ENCODE measurements at places on chromosomes 6 and 20.

DNA sequence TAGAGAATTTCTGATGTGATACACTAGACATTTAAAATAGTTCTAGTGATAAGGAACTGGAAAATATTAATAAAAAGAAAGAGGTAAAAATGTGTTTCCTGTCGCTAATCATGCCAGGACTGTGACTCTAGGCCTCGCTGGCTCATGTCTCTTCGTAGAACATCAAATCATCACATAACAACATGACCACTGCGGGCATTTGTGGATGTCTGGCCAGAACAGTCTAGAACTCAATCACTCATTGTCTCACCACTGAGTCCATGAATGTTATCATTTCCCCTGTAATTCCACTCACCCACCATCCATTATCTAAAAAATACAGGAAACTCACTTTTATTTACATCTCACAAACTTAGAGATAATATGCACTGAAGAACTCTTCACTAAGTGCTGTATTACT, 3.4 kb downstream of the HMGN3 start:
- DNase-seq, result no peak

- no peak for DNase-seq
Measured at GRCh38 chr20:1320902-1321653, 7.9 kb downstream of the SDCBP2 start.

- no peak for DNase-seq
Measured at GRCh38 chr6:33279971-33280511, 3.1 kb downstream of the B3GALT4 start.

DNA sequence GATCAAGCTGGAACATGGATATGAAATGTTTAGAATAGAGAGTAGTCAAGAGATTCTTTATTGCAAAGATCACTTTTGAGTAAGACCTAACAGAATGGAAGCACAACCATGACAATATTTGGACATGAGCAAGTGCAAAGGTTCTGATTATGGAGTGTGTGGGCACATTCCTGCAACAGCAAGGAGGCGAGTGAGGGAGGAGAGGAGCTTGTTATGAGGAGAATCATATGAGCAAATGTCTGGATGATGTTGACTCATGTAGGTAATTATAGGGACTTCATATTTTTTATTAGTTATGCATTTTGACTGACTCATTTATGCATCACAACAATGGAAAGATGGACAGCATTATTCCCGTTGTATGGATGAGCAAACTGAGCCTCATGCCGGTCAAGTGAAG, 100.8 kb upstream of the SLC35B3 start:
- no peak for DNase-seq

DNA sequence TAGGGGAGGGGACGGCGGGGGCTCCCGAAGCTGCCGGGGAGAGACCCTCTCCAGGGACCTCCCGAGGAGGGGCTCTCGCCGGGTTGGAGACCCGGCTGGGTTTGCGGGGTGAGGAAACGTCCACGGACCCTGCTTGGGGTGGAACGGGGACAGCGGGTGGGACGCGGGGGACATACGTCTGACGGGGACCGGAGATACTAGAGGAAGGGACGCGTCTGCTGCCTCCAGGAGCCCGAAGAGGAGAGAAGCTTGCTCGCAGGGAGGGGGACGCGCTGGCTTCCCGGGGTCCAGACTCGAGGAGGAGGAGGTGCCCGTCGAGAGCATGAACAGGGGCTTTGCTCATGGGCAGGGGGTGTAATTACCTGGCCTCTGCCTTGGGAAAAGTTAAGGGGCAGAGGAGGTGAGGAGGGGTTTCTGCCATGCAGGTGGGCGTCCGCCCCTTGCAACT, 593 bp downstream of the DNMT3B start:
- DNase-seq, result no peak

DNA sequence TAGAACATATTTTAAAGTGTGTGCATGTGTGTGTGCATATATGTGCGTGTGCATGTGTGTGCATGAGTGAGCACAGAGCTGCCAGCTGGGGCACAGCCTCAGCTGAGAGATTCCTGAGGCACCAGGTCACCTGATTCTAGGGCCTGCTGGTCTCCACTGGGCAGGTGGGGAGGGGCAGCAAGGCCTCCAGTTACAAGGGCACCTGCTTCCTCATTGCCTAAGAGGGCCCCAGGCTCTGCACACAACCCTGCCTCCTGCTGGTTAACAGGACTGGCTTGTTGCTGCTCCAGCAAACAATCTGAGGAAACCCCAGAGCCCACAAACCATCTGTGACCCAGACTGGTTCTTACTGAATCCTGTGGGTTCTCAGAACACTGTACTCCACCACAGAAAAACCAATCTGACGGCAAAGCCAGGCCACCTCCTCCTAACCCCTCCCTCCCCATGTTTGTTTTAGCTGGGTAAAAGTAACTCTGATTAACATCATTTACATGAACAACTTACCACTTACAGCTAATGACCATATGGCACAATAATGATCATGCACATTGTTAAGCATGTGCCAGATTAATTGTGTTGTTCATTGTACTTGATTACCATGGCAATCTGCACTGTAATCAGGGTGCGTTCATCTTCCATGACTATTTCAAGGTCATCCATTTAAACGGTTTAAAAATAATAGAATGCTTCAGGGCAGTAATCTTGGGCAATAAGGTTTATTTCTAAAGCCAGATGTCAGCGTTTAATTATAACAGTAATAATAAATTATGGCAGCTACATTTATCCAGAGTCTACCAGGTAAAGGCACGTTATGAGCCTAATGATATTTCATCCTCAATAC, 23.1 kb upstream of the UBE2J1 start:
- DNase-seq, result peak; percentile 99

GRCh38 chr6:43269273-43270007, 26.2 kb downstream of the TTBK1 start:
- no peak for DNase-seq

DNA sequence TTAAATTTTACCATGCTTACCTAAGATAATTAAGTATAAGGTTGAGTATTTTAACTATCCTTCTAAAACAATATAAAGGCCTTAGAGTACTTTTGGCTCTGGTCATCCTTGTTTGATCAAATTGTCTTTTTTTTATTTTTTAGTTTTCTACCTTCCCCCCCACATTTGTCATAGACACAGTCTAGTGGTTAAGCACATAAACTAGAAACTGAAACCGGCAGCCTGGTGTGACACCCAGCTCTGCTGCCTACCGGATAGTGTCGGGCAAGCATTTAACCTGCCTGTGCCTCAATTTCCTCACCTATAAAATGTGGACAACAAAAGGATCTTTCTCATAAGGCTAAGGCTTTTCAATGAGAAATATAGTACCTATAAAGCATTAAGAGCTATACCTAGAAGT, 21.6 kb upstream of the TULP4 start:
- no peak for DNase-seq

GRCh38 chr6:139161169-139161568, 26.3 kb downstream of the HECA start:
- DNase-seq, result peak; percentile 35

DNA sequence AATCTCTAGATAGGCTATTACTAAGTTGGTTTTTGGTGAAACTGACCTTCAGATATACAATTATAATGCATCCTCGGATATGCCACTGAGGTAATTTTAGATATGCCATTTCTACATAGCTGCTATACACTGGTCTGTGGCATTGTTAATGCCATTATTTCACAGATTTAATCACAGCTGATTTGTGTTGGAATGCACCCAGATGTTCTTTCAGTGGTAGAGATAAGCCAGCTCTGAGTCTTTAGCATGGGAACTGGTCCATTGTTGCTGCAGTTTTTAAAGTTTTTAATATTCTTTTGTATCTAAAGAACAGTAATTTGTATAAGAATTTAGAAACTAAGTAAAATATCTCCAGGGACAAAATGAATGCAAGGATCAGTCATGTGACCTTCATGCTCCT, 6.8 kb downstream of the TMX4 start:
- no peak for DNase-seq

DNA sequence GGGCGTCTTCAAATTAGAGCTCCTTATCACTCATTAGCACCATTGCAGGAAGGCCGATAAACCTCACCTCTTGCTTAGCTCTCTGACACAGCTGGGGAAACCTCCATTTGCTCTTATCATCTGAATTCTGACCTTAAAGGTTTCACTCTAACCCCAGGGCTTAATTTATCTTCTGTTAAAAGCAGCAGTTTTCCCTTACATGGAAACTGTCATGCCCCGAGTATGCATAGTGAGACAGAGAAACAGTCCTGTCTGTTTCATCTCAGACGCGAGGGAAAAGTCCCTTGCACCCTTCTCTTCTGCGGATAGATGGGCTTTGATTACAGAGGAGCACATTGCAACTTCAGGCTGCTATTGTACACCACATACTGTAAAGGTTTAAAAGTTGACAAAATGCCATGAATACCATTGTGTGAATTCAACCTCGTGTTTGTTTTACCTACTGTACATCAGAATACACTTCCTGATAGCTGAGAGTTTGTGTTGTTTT, 191.5 kb upstream of the BMP2 start:
- DNase-seq, result no peak

- no peak for DNase-seq
Measured at GRCh38 chr20:64044484-64045247, 4.8 kb downstream of the SOX18 start.

DNA sequence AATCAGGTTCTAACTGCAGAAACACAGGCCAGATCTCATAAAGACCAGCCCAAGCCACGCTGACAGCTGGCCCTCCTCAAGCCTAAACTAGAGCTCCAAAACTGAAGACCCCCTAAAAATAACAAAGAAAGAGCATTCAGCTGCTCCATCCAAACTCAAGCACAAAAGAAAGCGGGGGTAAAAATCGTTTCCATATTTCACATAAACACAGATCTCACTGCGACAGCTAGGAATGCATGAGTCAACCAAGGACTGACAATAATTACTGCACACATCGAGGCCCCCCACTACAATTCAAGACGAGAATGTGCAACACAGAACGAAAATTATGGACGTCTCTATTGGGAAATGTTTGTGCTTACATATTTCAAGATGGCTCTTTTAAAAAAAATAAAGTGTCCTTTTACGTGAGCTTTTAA, 31.1 kb downstream of the CNKSR3 start:
- no peak for DNase-seq

- no peak for DNase-seq
Measured at GRCh38 chr6:7425808-7426190, 36.2 kb downstream of the RIOK1 start.

- no peak for DNase-seq
Measured at GRCh38 chr6:98695091-98695801, 139.1 kb upstream of the POU3F2 start.

- DNase-seq, result no peak
Measured at GRCh38 chr6:46961711-46962110, 40.0 kb upstream of the ADGRF5 start.

- DNase-seq, result no peak
Measured at GRCh38 chr20:31704225-31705119, 18.2 kb downstream of the BCL2L1 start.

GRCh38 chr6:149934249-149935156, 7.3 kb upstream of the ULBP2 start:
- peak; percentile 78 for DNase-seq

DNA sequence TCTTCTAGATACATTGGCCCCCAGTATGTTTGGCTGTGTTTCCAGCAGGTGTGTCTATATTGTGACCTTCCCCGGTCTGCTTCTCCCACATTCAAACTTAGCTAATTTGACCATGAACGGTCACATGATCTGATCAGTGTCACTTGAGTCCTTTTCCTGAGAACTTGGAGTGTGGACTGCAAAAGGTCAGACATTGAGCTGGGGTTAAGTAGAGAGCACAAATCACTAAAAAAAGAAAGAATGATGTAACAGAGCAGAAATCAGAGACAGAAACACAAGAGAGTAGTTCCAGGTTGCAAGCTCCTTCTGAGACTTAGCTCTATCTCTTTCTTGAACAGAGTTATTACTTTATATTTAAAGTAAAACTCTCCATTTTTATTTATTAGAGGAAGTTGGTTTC, 733.9 kb downstream of the CBLN4 start:
- DNase-seq, result no peak

GRCh38 chr20:53897884-53898555, 172.4 kb downstream of the BCAS1 start:
- no peak for DNase-seq

DNA sequence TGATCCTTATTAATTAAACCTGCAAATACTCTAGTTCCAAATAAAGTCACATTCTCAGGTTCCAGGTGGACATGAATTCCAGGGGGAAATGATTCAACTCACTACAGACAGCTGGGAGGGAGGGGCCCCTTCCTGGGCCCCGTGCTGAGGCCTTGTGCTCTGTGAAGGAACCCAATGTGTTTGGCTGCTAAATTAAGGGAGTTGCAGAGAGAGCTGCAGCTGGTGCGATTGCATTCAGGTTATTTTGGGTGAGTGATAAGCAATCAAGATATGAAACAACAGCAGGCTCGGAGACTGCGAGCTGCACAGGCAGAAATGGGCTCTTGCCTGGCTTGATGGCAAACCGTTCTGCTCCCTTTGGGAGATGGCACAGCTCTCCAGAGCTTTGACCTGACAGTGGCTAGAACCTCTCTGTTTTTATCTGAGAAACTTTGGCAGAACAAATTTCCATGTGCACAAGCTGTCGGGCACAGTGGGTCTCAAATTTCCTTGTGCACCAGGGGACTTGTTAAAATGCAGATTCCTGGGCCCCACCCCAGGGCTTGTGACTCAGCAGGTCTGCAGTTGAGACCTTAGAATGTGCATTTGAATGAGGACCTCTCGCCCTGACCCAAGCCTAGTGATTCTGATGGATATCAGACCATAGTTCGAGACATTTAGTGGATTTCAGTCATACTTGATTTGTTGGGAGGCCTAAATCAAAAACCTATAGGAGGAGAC, 9.8 kb downstream of the MAPK13 start:
- no peak for DNase-seq

DNA sequence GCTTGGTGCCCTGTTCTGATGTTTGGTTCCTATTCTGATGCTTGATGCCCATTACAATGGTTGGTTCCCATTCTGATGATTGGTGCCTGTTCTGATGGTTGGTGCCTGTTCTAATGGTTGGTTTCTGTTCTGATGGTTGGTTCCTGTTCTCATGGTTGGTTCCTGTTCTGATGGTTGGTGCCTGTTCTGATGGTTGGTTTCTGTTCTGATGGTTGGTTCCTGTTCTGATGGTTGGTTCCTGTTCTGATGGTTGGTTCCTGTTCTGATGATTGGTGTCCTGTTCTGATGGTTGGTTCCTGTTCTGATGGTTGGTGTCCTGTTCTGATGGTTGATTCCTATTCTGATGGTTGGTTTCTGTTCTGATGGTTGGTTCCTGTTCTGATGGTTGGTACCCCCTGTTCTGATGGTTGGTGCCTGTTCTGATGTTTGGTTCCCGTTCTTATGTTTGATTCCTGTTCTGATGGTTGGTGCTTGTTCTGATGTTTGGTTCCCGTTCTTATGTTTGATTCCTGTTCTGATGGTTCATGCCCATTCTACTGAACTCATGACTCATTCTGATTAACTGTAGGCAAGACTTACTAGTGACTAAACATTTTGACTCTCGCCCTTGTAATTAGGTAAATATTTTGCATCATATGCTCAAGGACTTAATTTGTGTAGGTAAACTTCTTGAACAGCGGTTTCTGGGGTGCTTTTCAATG, 146.2 kb downstream of the DLL1 start:
- DNase-seq, result peak; percentile 43

DNA sequence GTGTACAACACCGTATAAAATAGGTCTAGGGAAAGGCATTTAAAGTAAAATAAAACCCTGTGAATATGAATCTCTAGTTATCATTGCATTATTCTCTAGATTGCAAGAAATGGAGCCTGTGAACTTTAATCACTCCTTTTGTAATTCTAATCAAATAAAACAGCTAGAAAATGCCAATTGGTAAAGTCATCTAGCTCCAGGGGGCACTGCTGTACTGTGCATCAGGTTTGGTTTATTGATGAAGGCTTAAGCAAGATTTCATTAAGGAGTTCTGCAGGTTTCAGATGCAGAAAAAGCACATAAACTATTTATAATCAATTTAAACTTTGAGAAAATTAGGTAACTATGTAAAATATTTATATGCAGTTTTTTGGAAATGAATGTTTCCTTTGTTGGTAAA, 645.0 kb downstream of the PHF3 start:
- peak; percentile 39 for DNase-seq
